Activated CD8-positive, alpha-beta T cell treated with anti-CD3 and anti-CD28 coated beads for 36 hours (primary cell): ENCODE measurements at places on chromosomes 11 and 22. TPM values are rescaled to one million over a fixed set of nuclear protein-coding genes. Genes with fewer than 3 reads are reported as not detected.

DNA sequence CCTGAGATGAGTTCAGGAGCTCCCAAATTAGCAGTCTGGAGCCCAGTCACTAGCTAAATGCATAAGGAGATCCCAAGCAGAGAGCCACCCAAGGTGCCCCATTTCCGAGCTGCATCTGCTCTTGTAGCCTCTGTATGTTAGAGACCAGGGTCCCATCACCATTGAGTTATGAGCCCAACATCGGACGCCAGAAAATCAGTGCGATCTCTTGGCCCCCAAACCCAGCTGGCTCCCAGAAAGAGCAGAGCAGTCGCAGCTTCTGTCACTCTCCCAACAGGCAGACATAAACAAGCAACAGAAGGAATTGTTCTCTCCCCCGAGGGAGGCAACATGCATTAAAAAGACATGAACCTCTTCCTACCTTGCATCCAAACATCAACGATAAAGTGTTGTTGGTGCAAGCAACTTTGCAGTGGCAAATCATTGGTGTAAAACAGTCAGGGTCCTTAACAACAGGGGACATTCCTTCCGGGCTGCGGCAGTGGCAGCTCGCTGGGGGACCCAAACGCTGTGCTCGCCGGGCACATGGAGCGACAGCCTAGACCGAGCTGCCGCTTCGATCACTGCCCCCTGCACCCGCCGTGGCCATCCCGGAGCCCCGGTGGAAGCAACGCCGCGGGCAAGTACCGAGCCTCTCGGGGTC lies 907.1 kb downstream of the DLG2 start:
- peaks cover 3% of the 10 kb centered on the region for H3K27me3 ChIP-seq
- H3K4me1 ChIP-seq, result peaks cover 3% of the 10 kb centered on the region
- no peak for DNase-seq
- H3K4me3 ChIP-seq, result peak overlapping the region; percentile 67

DNA sequence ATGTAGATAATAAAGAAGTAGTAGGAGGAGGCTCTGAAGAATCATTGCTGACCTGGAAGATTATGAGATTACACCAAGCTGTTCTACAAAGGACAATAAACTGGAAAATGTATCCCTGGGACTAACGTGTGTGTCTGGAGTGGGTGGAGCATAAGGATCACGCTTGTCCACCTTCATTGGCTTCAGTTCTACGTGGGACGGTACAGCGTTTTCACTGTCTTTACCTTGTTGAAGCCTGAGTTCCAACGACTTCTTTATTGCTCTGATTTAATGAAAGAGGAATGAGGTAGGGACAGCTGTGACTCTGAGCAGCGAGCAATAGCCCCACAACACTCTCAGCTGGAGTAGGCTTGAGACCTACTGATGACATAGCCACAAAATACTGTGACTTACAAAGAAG lies 87.0 kb downstream of the ARHGAP42 start:
- H3K27ac ChIP-seq, result no peak overlapping the region
- DNase-seq, result no peak
- H3K27me3 ChIP-seq, result no peaks in the 10 kb centered on the region
- H3K36me3 ChIP-seq, result no peaks in the 10 kb centered on the region
- no peak overlapping the region for H3K4me3 ChIP-seq
- H3K4me1 ChIP-seq, result no peaks in the 10 kb centered on the region

GRCh38 chr11:94193288-94193687 lies 64.6 kb downstream of the PANX1 start:
- H3K4me3 ChIP-seq, result no peak overlapping the region
- DNase-seq, result no peak
- no peaks in the 10 kb centered on the region for H3K36me3 ChIP-seq
- no peaks in the 10 kb centered on the region for H3K4me1 ChIP-seq

PNPLA5 gene
- total RNA-seq, result not detected

- peaks cover 4% of the 10 kb centered on the region for H3K27me3 ChIP-seq
- no peak overlapping the region for H3K27ac ChIP-seq
- no peaks in the 10 kb centered on the region for H3K4me1 ChIP-seq
Observed at GRCh38 chr11:76744186-76745043, 38.7 kb upstream of the TSKU start.

B4GALNT4 gene
- 3.4 TPM for total RNA-seq

GRCh38 chr11:126149759-126150625 lies 61.5 kb downstream of the RPUSD4 start:
- H3K4me3 ChIP-seq, result no peak overlapping the region
- no peak for DNase-seq
- peaks cover 7% of the 10 kb centered on the region for H3K27me3 ChIP-seq

TOM1 gene
- total RNA-seq, result 16.2 TPM

DNA sequence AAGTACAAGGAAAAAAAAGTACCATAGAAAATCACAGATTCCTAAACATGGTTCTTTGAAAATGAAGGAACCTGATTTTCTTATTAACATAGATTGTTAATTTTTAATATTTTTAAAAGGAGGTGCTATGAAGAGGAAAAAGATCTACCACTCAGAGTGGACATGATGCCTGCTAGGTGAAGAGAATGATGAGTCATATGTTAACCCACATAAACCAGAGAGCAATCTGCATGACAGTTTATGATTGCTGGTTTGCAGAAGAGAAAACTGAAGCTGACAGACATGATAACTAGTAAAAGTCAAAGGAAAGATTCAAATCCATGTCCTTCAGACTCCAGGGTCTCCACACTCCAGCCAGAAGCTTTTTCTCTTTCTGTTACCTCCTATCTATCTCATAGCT lies 1231.7 kb downstream of the LRRC4C start:
- H3K4me1 ChIP-seq, result no peaks in the 10 kb centered on the region
- no peaks in the 10 kb centered on the region for H3K27me3 ChIP-seq
- no peak for DNase-seq
- no peak overlapping the region for H3K4me3 ChIP-seq
- H3K36me3 ChIP-seq, result no peaks in the 10 kb centered on the region

GRCh38 chr11:129612447-129612961 lies 203.1 kb upstream of the TMEM45B start:
- H3K27me3 ChIP-seq, result peaks cover 5% of the 10 kb centered on the region
- H3K36me3 ChIP-seq, result no peaks in the 10 kb centered on the region
- no peak for DNase-seq
- H3K27ac ChIP-seq, result no peak overlapping the region
- no peaks in the 10 kb centered on the region for H3K4me1 ChIP-seq
- H3K4me3 ChIP-seq, result no peak overlapping the region

- no peak for DNase-seq
- no peaks in the 10 kb centered on the region for H3K27me3 ChIP-seq
- H3K4me3 ChIP-seq, result no peak overlapping the region
- H3K4me1 ChIP-seq, result peaks cover 2% of the 10 kb centered on the region
- no peaks in the 10 kb centered on the region for H3K36me3 ChIP-seq
- no peak overlapping the region for H3K27ac ChIP-seq
Observed at GRCh38 chr11:46003572-46003971, 81.1 kb downstream of the LARGE2 start.

- H3K4me1 ChIP-seq, result no peaks in the 10 kb centered on the region
- H3K27ac ChIP-seq, result no peak overlapping the region
- H3K4me3 ChIP-seq, result no peak overlapping the region
- no peak for DNase-seq
Observed at GRCh38 chr11:109993786-109994185, 99.4 kb upstream of the ZC3H12C start.

DNA sequence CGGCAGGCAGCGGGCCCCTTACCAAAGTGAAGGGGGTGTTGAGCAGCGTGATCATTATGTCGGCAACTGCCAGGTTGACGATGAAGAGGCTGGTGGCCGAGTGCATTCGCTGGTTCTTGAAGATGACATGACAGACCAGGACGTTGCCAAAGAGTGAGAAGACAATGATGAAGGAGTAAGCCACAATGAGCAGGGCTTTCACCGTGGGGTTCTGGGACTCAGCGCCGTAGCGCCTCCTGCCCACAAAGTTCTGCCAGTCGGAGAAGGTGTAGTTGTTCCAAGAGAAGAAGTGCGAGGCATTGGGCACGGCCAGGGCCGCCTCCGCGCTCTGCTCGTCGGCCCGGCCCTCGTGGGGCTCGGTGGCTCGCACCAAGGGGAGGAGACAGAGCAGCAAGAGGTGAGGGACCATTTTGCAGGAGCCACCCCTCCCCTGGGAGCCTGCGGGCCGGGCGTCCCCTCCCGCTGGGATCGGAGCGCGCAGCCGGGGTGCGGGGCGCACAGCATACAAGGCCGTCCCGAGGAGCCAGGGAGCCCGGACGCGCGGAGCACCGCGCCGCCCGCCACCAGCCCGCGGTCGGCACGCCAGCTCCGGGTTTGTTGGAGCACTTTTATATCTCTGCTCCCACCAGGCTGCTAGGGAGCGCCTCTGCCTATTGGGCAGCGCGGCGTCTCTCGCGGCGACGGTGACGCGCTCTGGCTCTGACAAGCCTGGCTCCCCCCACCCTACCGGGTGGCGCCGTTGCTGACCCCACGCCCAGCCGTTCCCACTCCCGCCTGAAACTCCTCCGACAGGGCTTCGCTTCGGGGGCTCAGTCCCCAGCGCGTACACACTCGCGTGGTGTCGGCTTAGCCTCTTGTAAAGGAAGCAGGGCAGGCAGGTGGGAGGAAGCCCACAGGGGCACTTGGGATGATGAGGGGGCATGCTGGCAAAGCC lies at the start of gene GPR83:
Gene GPR83 (minus strand): TSS at position 581 of the 934 bp plus-strand sequence. CDS start 172 bp downstream, at position 409.
- peaks cover 46% of the 10 kb centered on the region for H3K27me3 ChIP-seq
- peak; percentile 2 for DNase-seq
- H3K4me3 ChIP-seq, result no peak within 1 kb of the TSS
- H3K27ac ChIP-seq, result no peak within 1 kb of the TSS
- H3K4me1 ChIP-seq, result peaks cover 6% of the 10 kb centered on the region
- H3K36me3 ChIP-seq, result peaks cover 9% of the 10 kb centered on the region

DNA sequence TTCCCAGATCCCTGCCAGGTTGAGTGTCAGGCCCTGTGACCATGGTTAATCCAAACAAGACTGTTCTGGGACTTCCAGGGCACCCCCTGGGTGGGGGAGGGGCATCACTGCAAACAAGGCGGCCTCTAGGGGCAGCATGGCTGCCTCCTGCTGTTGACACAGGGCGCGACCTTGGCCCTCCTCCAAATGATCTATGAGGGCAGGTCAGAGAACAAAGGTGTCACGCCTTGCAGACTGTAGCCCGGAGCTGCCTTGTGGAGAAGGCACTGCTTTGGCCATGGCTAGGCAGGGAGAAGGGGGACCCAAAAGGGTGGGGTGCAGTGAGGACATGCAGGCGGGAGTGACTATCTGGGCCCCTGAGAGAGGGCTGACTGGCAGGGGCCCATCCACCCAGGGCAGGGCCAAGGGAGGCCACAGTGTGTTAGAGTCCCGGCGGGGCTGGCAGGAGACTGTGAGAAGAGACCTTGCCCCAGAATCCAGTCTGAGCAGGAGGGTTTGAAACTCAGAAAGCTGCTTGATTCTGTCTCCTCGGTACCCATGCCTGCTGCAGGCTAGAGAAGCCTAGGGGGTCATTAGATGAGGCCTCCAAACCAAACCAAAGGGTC lies 35.6 kb downstream of the KCNC1 start:
- H3K36me3 ChIP-seq, result no peaks in the 10 kb centered on the region
- peak; percentile 31 for DNase-seq
- H3K4me1 ChIP-seq, result no peaks in the 10 kb centered on the region

DNA sequence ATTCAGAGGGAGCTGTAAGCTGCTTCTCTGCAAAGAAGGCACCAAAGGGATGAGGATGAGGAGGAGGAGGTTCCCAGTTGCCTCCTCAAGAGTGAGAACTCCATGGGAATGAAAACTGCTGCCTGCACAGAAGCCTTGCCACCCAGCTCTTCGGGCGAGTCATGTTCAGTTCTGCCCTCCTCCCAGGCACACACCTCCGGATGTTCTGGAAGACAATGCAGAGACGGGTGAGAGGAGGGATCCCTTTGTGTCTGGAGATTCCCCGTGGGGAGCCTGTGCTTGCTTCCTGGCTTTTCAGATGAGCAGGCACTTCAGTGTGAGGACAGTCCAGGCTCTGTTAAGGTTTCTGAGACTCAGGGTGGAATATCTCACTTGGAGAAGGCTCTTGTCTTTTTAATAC lies 295.6 kb downstream of the DDX10 start:
- no peak overlapping the region for H3K4me3 ChIP-seq
- no peak overlapping the region for H3K27ac ChIP-seq
- no peaks in the 10 kb centered on the region for H3K27me3 ChIP-seq

DNA sequence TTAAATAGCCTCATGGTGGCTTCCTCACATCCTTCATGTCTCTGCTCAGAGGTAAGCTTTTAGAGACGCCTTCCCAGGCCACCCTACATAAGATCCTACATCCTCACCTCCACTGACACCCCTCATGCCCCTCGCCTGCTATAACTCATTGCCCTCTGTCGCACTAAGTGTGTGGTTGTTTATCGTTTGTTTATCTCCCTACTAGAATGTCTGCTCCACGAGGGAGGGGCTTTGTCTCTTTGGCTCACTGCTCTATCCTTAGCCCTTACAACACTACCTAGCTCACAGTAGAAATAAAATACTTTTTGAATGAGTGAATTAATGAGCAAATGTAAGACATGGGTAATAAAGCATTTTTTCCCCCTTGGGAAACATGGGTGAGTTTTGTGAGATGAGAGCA lies 1.3 kb upstream of the CBLIF start:
- H3K27ac ChIP-seq, result no peak overlapping the region
- no peaks in the 10 kb centered on the region for H3K4me1 ChIP-seq
- H3K4me3 ChIP-seq, result no peak overlapping the region
- no peaks in the 10 kb centered on the region for H3K27me3 ChIP-seq
- DNase-seq, result no peak
- H3K36me3 ChIP-seq, result no peaks in the 10 kb centered on the region

PSMD13 gene
- 220 TPM for total RNA-seq

- peaks cover 7% of the 10 kb centered on the region for H3K4me1 ChIP-seq
- peak overlapping the region; percentile 75 for H3K27ac ChIP-seq
- no peaks in the 10 kb centered on the region for H3K27me3 ChIP-seq
- no peak overlapping the region for H3K4me3 ChIP-seq
- H3K36me3 ChIP-seq, result peaks cover 3% of the 10 kb centered on the region
- DNase-seq, result no peak
Observed at GRCh38 chr11:72833811-72834493, 19.7 kb downstream of the ATG16L2 start.

DNA sequence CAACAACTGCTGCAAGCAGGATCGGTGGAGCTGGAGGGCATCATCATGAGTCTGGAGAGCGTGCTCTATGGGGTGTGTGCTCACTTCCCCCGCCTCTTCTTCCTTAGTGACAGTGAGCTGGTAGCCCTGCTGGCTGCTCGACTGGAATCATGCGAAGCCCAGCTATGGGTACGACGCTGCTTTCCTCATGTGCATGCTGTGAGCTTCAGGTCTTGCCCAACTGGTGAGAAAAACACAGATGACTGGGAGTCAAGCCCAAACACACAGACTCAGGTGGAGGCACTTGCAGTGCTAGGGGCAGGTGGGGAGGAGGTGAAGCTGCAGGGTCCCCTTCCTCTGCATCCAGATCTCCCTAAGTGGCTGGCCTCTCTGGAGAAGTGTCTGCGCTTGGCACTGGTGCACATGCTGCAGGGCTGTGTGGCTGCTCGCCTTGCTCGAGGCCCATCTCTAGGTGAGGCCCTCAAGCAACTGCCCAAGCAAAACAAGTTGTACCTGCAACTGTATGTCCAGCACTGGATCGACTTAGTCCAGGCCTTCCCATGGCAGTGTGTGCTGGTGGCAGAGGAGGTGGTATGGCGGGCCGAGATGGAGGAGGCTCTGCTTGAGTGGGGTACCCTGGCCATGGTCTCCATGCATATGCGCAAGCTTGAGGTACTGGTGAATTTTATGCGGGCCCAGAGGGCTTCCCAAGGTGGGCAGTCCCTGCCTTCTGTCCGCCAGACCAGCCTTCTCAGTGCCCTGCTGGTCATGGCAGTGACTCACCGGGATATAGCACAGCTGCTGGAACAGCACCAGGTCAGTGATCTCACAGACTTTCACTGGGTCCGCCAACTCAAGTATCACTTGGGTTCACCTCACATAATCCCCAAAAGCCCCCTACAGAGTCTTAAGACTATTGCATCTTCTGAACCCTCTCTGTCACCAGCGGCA lies 48.1 kb downstream of the DNHD1 start:
- H3K27me3 ChIP-seq, result no peaks in the 10 kb centered on the region
- H3K4me3 ChIP-seq, result no peak overlapping the region
- H3K36me3 ChIP-seq, result peaks cover 11% of the 10 kb centered on the region
- H3K27ac ChIP-seq, result no peak overlapping the region
